ENCODE measurements at places on chromosomes 7 and 10. TPM values are rescaled to one million over a fixed set of nuclear protein-coding genes. Genes with fewer than 3 reads are reported as not detected.
A peak's percentile ranks its signal among the peaks of the same experiment; 100 is the strongest.

DNA sequence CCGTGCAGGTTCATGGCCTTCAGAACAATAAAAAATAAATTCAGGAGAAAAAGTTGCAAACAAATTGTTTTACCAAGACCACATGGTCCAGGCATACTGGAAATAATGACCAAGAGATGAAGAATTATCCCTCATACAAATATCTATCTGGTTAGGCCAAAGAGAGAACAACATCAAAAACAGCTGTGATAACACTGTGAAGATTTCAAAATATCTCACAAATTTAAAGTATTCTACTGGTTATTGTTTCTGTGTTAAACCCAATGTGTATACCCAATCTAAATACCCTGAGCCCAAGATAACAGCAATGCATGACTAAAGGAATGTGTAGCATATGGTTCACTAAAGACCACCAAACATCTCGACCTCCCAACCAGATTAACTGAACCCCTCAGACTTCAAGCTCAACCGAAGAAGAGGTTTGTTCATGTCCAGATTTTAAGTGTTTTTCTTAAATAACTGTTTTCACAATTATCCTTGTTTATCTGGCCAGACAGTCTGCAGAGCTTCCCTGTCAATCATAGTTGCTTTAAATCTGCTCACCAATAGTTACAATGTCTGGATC lies 10.9 kb downstream of the OR9A2 start:
- no peak for DNase-seq

GRCh38 chr10:51585742-51586141 lies 113.7 kb downstream of the CSTF2T start:
- no peak for DNase-seq

DNA sequence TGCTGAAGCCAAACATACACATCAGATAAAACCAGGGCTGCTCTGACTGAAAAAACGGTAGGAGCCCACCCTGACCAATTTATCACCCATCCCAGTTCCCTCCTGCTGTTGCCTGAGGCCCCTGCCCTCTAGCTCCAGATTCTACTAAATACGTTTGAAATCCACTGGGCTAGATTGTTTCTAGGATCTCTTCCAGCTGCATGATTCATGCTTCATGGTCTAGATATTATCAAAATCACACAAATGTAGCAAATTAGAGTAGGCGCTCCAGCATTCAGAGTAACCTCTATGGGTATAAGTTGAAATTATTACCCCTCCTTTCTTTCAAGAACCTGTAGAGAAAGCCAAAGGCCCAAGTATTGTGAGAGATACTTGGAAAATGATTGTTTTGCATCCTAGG lies 151.2 kb upstream of the FAM13C start:
- no peak for DNase-seq

- no peak for DNase-seq
Measured at GRCh38 chr10:85611746-85612377, 754.7 kb downstream of the GRID1 start.

DNA sequence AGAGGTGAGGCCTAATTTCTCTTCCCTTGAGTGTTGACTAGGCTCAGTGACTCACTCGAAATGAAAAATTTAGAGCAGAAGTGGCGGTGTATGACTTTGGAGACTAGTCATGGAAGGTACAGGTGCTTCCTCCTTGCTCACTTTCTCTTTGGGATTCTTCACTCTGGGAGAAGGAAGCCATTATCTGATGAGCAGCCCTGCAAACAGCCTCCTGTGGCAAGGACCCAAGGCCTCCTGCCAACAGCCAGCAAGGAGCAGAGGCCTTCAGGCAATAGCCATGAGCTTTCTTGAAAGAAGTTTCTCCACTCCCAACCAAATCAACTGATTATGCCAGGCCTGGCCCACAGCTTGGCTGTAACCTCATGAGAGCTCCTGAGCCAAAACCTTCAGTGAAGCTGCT lies 369.6 kb upstream of the VWC2 start:
- no peak for DNase-seq

GRCh38 chr7:101172005-101172853 lies 6.9 kb upstream of the VGF start:
- DNase-seq, result peak; percentile 27

DNA sequence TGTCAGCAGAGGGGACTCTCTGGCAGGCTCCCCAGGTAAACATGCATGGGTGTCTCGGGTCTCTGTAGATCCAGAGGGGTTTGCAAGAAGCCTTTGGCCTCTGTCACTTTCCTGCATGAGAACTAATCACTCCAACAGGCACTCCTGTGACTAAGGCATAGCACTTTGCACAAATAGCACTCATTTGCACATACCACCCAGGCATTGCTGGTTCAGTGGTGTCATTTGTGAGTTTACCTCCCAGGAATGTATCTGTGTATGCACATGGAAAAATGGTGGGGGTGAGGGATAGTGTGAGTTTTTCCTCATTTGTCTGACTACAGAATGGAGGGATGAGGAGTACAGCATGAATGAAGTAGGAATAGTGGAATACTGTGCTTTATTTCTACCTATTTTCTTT lies 39.5 kb downstream of the CNNM1 start:
- DNase-seq, result no peak

- DNase-seq, result no peak
Measured at GRCh38 chr7:42292991-42293521, 56.0 kb upstream of the GLI3 start.

GRCh38 chr7:75559355-75559975 lies 67.3 kb downstream of the SPDYE5 start:
- DNase-seq, result no peak

GRCh38 chr10:77756319-77757232 lies 119.0 kb upstream of the KCNMA1 start:
- DNase-seq, result peak; percentile 17

GRCh38 chr10:71435571-71436267 lies 39.0 kb downstream of the CDH23 start:
- DNase-seq, result no peak

DNA sequence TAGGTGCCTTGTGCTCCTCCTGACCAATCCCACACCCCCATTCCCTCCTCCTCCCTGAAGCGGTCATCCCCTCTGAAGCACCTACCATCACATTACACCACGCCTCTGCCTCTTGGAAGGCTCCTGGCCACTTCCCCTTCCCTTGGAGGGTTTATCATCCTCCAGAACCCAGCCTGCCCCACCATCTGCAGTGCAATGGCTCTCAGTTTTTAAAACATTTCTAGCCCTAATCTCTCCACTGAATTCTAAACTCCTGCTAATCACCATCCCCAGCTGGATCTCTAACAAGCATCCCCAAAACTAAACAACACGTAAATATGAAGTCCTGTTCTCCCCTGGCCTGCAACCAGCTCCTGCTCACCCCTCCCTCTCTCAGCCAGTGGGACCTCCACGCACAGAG lies 70.6 kb downstream of the PIP4K2A start:
- DNase-seq, result no peak

DNA sequence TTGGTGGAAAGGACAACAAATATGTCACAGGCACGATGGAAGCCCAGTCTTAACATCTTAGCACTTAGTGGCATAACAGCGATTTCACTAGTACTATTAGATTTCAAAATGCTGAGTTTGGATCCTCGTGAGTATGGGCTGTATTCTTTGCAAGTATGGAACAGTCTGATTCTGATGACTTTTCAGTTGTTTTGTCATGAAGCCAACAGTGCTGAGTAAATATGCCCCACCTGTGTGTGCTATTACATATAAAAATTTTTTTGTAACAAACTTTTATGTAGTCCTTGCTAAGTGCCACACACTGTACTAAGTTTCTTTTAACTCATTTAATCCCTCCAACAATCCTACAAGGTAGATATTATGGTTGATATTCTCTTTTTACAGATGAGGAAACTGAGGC lies 30.8 kb downstream of the MTURN start:
- no peak for DNase-seq

- no peak for DNase-seq
Measured at GRCh38 chr7:39921506-39922175, 28.4 kb upstream of the CDK13 start.

GRCh38 chr10:36116731-36117130 lies 474.6 kb upstream of the FZD8 start:
- DNase-seq, result no peak

- DNase-seq, result no peak
Measured at GRCh38 chr7:70380421-70381015, 751.4 kb upstream of the GALNT17 start.

DNA sequence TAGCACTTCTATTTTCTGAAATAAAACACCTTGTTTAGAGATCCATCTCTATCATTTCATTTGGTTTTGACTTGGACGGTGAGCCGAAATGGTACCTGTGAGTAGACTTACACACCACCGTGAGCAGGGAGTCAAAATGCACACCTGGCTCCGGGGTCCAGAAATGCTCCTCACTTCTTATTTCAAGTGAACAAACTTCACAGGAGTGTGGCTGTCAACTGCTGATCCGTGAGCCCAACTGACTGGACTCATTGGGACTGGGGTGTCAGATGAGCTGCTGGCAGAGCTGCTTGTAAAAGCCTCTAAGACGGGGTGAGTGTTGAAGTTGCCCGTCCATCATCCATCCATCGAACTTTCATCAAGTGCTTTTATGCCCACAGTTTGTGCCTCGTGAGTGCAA lies 435.5 kb downstream of the GLRX3 start:
- no peak for DNase-seq

GRCh38 chr10:31399171-31399570 lies 80.2 kb downstream of the ZEB1 start:
- no peak for DNase-seq

DNA sequence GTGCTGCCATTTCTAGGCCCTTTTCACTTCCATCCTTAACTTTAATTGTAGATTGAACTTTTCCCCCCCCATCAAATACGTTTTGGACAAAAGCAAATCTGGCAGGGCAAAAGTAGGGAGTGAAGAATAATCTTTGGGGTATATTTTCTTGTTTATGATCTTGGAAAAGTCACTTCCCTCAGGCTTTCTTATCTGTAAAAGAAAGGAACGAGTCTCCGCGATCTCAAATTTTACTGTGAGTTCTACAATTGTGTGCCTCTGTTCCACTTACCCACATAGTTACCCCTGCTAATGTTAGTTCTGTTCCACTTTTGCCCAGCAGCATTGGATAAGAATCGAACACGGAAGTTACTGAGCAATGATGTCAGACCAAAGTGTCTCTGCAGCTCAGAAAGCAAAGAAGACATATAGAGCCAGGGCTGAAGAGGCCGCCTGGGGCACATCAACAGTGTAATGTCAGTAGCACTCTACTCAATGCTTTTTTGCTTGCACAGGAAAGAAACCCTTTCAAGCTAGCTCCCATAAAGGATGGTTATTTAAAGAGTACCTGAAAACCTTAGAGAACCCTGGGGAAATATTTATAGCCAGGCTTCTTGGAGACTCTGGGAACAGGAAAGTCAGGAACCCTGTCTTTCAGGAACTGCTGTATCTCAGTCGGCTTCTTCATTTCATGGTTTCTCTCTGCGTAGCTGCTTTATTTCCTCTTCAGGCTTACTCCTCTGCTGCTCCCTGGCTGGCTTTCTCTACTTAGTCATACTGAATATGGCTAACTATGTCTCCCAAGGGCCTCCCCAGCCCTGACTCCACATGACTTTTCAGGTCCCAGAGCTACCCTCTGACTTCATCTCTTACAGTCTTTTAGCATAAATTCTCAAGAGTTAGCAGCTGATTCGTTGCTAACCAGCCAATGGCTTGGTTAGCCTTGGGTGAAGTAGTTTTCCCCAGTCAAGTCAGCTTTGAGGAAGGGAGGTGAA lies 123.7 kb upstream of the FAM3C start:
- DNase-seq, result no peak

DNA sequence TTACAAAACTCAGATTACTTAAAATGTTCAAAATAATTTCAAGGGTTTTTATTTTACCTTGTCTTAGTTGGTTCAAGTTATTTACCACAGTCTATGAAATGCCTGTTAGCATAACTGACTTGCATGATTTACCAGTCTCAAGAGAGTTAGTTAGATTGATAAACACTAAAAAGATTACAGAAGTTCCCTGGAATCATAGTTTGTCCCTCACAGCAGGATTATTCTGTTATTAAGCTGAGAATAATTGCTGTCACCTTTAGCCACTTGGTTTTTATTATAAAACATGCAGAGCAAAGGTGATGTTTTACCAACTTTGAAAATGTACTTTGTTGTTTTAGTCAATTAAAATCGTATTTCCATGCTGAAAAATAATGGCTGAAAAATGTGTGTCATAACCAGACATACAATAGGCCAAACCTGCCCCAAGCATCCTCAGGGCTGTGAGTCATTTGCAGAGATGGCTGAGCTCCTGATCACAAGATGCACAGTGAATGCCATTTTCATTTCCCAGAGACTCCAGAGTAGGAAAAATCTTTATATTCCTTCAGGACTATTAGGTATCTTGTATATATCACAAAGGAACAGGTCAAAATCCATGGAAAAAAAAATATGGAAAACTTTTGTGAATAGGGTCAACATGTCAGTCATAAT lies 87.8 kb upstream of the DKK1 start:
- DNase-seq, result no peak

DNA sequence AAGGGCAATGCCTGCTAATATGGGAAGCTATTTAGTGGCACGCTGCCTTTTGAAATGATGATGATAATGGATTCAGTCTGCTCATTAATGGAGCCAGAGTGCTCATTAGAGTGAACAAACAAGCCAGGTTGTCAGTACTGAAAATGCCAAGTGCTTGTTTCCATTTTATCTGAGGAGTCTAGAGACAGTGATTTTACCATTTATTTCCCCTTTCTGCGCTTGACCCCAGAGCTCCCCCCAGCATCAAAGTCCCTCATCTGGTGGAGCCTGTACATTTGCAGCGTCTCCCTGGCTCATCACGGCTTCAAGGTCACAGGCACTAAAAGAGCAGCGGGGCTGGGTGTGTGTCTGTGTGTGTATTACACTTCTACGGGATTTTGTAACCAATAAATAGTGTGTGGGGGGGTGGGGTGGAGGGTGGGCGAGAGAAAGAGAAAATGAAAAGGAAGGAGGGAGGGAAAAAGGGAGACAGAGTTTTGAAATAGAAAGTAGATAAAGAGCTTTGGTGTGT lies 553.8 kb downstream of the TFEC start:
- DNase-seq, result no peak

The DDX50 gene
- total RNA-seq, result 61.8 TPM

The RPS24 gene
- total RNA-seq, result 1,385 TPM

The GPC2 gene
- total RNA-seq, result 9.7 TPM

The CPN1 gene
- not detected for total RNA-seq

The SPDYE16 gene
- total RNA-seq, result not detected

The CTNNA3 gene
- 0.25 TPM for total RNA-seq

The DKK1 gene
- not detected for total RNA-seq
